ENCODE measurements at places on chromosomes 7 and 10.
A peak's percentile ranks its signal among the peaks of the same experiment; 100 is the strongest.

GRCh38 chr10:61529208-61529607 is 76.0 kb upstream of the TMEM26 start:
- peak; percentile 1 for DNase-seq

- no peak for DNase-seq
Measured at GRCh38 chr10:596725-597345, 92.6 kb downstream of the DIP2C start.

DNA sequence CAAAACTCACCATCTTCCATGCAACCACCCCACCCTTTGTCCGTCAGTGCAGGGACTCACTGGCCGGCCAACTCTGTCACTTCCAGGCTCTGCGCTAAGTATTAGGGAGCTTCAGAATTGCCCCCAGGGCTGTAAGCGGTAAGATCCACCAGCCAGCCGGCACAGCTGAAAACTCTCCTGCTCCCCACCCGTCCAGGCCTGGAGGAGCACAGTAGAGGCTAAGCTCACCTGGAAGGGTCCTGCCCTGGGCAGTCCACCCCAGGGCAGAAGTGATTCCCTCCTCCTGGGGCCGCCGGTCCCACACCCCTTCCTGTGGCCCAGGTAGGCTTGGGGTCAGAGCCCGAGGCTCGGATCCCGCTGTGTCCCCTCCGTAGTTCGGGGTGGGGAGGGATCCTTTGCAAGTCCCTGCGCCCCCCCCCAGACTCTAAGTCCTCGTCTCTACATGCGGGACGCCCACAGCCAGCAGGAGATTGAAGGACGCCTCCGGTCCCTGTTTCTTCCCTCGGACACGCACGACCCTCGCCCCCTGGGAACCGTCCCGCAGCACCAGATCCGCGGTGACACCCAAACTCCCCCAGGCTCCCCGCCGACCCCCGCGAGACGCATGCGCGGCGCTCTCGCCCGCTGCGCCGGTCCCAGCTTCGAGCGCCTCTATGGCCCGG is 138.9 kb downstream of the ARHGAP22 start:
- DNase-seq, result no peak

DNA sequence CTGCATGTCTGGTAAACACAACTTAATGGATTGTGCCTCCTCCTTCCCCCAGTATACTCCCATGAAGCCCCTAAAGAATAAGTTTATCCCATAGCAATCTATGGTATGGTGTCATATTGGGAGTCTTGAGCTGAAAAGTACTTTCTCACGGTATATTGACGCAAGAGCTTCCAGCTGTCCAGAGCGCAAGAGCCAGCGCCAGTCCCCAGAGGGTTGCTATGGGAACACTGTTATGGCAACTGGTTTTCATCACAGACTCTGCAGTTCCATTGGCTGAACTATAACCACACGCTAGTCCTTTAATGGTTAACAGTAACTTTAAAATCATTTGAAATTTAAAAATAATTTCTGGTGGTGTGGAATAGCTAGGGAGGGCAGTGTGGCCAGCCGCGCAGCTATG is 46.9 kb downstream of the PRPF18 start:
- DNase-seq, result peak; percentile 85

DNA sequence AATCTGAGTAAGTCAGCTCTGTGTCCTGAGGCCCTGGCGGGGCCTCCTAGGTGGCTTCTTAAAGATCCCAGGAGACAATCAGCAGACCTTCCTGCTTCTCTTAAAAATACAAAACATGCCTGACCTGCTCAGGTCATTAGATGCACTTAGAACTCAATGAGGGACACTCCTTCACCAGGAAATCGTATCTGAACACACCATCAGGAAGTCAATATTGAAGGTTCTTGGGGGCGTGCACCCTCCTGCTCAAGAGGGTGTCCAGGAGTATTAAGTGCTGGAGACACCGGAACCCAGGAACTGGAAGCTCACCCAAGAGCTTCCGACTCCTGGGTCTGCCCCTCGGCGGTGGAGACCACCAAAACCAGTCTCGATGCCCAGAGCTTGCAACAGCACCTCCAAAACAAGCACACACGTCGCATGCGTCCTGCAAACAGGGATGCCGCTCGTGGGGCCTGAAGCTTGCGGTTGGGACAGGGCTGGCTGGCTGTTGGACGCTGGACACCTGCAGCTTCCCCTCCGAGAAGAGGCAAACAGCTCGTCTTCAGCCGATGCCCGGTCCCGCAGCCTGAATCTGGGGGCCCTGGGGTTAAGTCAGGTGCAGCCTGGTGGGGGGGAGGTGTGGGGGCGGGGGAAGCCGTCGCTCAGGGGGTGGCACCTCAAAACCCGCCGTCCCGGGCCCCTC is 803 bp downstream of the RAPGEF5 start:
- no peak for DNase-seq

- no peak for DNase-seq
Measured at GRCh38 chr7:98551611-98552273, 65.3 kb upstream of the NPTX2 start.

DNA sequence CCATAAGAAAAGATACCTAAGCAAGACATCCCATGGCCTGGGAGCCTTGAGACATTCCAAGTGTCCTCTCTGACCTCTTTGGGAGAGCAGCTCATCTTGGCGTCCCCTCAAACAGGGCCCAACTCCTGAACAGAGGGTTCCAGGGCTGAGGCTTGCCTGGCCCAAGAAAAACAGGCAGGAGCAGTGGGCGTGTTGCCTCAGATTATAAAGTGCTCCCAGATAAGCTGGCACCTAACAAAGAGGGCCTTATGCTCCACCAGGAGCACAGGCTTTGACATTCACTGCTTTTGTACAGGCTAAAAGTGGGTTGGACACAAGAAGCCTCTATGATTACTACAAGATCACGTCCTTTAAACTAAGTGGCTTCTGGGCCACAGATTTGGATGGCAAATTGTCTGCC is 193.1 kb downstream of the FGFR2 start:
- no peak for DNase-seq

DNA sequence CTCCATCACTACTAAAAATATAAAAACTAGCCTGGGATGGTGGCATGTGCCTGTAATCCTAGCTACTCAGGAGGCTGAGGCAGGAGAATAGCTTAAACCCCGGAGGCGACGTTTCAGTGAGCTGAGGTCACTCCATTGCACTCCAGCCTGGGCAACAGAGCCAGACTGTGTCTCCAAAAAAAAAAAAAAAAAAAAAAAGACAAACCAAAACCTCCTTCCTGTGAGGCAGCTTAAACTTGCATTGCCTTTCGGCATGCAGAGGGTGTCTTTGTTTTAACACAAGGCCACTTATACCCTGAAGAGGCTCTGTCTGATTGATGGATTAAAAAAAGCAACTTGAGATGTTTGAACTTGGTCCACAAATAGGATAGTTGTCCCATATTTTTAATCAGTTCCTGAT is 128.4 kb upstream of the RSU1 start:
- DNase-seq, result peak; percentile 84

- DNase-seq, result no peak
Measured at GRCh38 chr7:82397879-82398524, 45.6 kb downstream of the CACNA2D1 start.

- no peak for DNase-seq
Measured at GRCh38 chr10:79063071-79063491, 5.7 kb upstream of the ZMIZ1 start.

All from AG10803 (cell line).